G401 (cell line): ENCODE measurements at places on chromosomes 7 and 10. TPM values are rescaled to one million over a fixed set of nuclear protein-coding genes. Genes with fewer than 3 reads are reported as not detected.
A peak's percentile ranks its signal among the peaks of the same experiment; 100 is the strongest.

GRCh38 chr10:60964257-60965235 lies 20.6 kb upstream of the RHOBTB1 start:
- DNase-seq: peak; percentile 87

GRCh38 chr10:79044846-79045245 lies 23.9 kb upstream of the ZMIZ1 start:
- DNase-seq: no peak

- no peak for DNase-seq
Observed at GRCh38 chr7:121202834-121203233, 126.0 kb upstream of the WNT16 start.

DNA sequence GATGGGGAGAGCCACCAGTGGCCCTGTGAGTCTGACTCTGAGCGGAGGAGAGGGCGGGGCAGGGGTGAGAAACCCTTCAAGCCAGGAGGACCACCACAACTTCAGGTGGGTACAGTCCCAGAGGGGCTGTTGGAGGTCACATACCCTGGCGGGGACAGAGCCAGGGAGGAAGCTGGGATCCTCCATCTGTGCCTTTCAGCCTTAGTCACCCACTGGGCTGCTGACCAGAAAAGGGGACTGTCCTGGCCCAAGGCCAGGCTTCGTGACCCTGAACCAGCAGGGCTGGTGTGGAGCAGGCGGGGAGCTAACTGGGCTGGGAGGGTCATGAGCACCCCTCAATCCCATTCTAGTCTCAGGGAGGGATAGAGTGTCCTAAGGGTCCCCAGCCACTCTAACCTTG lies 1.5 kb upstream of the CALHM3 start:
- no peak for DNase-seq

The LAMB1 gene
- 4.3 and 5.9 TPM in 2 replicates for total RNA-seq

DNA sequence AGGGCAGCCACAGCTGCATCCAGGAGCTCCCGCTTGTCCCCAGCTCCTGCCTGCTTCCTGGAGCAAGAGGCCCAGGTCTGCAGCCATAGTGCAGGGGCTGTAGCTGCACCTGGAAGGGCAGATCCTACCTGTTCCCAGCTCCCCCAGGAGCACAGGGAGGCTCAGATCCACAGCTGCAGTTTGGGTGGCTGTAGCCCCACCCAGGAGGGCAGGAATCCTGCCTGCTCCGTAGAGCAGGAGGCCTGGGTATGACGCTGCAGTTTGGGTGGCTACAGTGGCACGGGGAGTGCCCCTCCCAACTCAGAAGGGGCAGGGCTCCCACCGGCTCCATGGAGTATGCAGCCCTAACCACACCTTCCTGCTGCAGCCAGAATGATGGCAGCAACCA lies 26.7 kb upstream of the CDCA7L start:
- DNase-seq: no peak

GRCh38 chr7:56083150-56083785 lies 9.5 kb downstream of the PHKG1 start:
- peak; percentile 86 for DNase-seq
